ENCODE measurements at places on chromosomes 2 and 18.

DNA sequence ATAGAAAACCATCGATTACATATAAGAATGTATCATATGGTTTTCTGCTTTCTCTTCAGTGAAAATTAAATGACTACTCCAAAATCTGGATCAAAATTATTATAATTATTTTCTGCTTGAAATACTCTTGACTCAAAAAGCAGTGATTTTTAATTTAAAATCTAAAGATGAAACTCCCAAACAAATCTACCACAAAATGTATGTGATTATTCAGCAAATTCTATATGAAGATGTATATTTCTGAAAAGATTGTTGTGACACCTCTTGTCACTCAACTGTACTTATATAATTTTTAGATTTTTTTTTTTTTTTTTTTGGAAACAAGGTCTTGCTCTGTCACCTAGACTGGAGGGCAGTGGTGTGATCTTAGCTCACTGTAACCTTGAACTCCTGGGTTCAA, 98.6 kb downstream of the MTCL1 start:
- no peak for DNase-seq

DNA sequence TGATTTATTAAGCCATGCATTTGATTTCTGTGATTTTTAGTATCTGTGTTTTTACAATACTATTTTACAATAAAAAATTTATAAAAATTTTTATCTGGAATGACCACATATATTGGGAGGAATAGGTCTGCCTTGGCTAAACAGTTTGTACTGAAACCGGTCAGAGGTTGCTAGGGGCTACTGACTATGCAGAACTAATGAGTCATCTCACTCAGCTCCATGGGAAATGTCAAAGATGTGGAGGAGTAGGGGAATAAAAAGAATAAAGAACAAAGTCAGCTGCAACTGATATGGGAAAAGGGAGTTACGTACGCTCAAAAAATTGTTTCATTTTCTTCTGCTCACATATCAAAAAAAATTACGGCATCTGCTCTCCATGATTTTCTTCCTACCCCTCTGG, 8.6 kb upstream of the TMEM163 start:
- DNase-seq, result no peak

DNA sequence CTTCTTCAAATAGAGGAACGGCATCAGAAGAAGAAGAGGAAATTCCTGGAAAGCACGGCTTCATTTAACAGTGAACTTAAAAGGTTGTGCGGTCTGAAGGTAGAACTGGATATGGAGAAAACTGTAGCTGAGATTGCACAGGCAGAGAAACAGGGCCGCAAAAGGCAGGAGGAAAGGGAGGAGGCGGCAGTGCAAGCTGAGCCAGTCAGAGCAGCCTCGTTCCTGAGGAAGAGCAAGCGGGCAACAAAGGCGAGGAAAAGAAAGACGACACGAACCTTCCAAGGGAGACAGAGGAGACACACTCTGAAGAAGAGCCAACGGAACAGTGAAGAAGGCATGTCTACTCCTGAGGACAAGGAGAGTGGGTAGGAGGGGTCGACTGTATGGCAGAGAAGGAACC, 22.6 kb upstream of the GAREM2 start:
- no peak for DNase-seq

- DNase-seq, result no peak
These were observed 185.9 kb downstream of the PDE1A start for GRCh38 chr2:182240862-182241371.

GRCh38 chr2:212066546-212066945, 472.1 kb downstream of the ERBB4 start:
- no peak for DNase-seq

DNA sequence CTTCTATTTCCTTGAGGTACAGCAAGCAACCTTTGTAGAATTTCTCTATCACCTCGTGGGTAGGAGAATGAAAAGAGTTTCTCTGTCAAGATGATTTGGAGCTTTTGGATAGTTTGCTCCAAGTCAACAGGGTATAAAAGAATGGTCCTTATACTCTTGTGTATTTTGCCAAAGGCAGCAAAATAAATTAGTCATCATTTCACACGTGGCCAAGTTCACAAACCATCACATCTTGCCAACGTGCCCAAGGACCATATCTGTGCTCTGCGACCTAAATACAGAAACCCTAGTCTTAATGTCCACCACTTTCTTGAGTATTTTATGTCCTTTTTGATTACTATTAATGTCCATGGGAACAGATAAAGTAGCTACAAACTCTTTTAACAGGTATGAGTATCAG, 262.9 kb downstream of the AFF3 start:
- DNase-seq, result no peak

GRCh38 chr2:176291809-176292283, 22.6 kb downstream of the MTX2 start:
- no peak for DNase-seq

DNA sequence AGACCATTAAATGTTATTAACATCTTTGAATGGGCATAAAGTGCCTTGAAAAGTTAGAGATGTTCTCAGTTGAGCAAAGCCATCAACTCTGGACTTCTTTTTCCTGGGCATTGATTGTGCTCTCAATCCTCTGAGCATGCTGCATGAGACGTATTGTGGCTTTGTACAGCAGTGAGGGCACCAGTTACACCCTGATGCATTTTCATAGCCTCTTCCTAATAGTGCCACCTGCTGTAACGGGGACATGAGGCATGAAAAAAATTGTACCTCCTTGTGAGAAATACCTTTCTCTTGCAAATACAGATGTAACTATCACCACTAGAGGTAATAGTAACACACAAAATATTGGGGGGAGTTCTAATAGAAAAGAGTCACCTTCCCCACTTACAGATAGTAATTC, 697.5 kb downstream of the TMEM182 start:
- DNase-seq, result no peak

DNA sequence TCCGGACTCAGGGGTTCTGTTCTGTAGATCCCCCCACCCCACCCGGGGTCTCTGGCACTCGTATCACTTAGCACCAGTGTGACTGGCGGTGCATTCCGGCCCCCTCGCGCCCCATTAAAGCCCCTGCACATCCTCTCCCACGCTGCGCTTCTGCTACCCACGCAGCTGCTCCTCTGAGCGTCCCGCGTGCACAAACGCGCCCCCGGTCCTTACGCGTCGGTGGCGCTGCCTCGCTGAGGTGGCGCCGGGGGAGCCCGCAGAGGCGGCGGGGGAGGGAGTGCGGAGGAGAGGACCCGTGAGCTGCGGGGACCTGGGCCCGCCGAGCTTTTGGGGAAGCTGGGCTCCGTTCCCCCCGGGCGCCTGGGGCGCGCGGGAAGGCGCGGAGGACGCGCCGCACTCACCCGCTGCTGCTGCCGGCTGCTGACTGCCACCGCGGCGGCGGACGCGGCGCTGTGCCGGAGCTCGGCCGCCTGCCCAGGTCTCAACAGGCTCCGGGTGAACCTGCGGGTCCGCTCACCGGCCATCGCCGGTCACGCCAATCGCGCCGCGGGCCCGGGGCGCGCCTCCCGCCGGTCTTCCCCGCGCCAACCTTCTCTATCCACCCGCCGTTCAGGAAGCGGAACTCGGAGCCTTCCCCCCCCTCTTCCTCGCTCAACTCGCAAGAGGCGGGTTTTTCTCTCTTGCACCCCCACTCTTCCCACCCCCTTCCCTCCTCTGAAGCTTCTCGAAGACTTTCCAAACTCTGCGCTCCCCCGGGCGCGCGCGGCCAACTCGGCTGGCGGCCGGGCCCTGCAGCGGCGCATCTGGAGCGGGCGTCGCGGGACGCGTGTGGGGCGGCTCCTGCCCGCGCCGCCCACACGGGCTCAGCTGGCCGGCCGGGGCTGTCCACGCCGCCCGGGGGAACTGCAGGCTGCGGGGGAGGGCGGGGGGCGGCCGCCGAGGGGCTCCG, at the start of gene DOCK10:
TSS of gene DOCK10 (minus strand) at position 618 of the 949 bp plus-strand sequence. CDS start at position 524, 94 bp downstream.
- peak; percentile 76 for DNase-seq

GRCh38 chr18:49845629-49846360, 32.5 kb upstream of the ACAA2 start:
- DNase-seq, result peak; percentile 71

DNA sequence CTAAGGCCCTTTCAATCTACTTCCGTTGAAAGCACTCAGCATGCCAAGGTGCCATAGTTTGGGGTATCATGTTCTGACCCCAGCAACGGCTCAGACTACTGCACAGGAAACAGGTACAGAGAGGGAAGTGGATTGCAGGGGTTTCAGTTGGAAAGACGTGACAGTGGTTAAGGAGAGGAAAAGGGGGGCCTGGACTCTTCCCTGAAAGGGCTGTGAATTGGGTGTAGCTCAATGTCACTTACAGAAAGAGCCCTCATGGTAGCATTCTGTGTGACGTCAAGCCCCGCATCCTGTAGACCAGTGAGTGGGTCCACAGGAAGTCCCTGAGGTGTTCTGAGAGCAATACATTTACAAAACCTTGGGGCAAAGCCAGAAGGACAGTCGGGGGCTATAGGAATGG, 121.5 kb upstream of the GYPC start:
- no peak for DNase-seq

- no peak for DNase-seq
These were observed 1.4 kb downstream of the CYS1 start for GRCh38 chr2:10078704-10079265.

DNA sequence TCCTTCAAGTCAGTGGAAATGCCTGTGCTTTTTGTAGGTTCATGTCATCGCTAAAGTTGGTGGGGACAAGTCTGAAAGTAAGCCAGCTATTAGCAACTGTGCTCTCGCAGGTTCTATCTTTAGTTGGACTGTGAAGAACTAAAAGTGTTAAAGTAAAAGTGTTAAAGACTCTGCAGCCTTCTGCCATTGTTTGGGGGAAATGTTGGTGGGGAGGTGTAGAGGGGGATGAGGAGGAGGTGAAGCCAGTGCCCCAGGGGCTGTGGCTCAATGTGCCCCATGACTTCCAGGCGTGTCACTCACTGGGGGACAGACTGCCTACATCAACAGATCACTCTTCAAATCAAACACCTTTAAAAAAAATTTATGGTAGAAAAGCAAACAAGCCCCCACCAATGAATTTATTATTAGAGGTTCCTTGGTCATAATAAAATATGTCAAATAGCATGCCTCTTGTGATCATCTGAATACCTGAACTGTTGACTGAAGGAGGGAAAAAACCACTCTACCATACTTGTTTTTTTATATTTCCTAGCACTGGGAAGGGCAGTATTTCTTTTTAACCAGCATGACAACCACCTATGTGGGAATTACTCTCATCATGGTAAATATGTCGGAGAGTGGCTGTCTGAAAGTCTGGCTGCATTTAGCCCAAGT, 19.3 kb downstream of the TGFA start:
- no peak for DNase-seq

DNA sequence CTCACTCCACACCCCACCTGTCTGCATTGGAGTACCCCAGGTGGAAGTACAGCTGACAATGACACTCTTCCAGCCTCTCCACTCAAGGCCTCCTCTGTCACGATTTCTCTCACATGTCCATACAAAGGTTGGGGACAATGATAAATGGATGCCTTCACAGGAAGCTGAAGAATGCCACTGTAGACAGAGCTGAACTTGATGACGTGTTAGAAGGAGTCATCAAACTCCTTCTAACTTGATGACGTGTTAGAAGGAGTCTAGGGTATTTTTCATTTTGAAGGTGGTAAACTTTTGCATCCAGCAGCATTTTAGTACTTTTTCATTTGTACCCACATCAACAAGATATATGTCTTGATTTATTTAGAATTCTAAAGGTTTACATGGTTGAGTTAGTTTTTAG, 163.5 kb upstream of the DNMT3A start:
- DNase-seq, result no peak

All from right hindlimb (tissue), 1 donor.